ENCODE measurements at places on chromosomes 1 and 21.

DNA sequence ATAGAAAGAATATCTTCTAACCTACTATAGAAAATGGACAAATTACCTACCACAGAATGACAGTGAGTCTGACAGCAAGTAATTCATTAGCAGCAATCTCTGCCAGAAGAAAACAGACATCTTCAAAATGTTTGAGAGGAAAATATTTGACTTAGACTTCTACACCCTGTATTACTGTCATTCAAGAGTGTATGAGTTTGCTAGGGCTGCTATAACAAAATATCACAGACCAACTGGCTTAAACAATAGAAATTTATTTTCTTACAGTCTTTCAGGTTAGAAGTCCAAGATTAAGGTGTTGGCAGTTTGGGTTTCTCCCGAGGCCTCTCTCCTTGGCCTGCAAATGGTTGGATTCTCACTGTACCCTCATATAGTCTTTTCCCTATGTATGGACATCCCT lies 52.9 kb upstream of the FGGY start:
- DNase-seq = no peak

DNA sequence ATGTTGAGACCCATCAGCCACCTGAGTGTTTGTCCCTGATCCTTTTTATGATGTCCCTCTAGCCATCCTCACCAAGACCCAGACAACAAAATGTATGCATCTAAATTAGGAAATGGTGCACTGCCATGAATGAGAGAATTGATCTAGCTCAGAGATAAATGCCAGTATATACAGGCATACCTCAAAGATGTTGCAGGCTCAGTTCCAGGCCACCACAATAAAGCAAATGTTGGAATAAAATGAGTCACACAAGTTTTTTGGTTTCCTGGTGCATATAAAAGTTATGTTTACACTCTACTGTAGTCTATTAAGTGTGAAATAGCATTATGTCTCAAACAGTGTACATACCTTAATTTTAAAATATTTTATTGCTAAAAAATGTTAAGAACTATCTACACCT lies 63.9 kb downstream of the CHIA start:
- no peak for DNase-seq

DNA sequence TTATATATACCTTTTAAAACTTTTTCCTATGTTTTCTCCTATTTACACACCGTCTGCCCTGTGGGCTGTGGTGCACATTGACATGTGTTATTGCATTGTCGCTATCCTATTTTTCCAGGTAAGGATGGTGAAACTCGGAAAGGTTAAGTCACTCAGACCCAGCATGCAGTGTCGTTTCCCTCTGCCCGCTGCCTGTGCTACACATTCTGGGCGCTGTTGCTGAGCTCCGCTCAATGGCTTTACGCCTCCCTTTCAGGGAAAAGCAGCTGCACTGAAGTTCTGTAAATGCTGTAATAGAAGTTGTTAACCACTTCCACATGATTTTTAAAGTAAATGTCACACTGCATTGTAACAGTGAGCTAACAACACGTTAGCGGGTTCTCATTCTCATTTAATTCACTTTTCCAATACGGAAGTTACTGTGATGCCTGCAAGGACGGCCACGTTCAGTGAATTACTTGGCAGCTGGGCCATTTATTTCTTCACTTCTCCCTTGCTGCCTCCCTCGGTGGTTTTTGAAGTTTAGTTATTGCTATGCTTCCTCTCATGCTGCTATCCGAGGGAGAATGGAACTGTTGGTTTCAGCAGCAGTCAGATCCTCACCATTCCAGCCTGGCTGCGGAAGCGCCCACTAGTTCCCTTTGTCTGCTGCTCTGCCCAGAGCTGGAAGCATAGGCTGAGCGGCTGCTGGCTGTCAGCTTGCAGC lies 288.7 kb downstream of the SPATA17 start:
- DNase-seq = no peak

- DNase-seq = no peak
These were observed 19.9 kb downstream of the AGPAT3 start for GRCh38 chr21:43884861-43885417.

GRCh38 chr1:215407575-215407974 lies 159.5 kb upstream of the KCTD3 start:
- DNase-seq = no peak

DNA sequence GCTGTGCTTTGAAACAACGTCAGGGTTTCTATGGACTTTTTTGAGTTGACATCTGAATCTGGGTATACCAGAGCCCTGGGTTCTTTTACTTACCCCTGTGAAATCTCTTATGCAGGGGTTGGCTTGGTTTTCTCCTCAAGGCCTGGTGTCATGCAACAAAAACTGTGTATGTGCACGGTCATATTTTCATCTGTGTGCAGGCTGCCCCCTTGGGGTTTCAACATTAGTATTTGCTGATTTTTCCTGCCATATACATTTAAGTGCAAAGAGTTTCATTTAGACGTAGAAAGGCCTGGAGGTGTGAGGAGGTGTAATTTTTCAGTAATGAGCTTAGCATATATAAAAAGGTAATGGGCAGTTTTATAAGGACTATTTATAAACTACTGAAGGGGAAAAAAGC lies 22.0 kb upstream of the ZBTB18 start:
- no peak for DNase-seq

GRCh38 chr1:153880962-153881361 lies 41.8 kb downstream of the GATAD2B start:
- DNase-seq = no peak

- DNase-seq = no peak
These were observed 150.1 kb upstream of the RUNX1 start for GRCh38 chr21:35198982-35199732.

GRCh38 chr1:19605967-19606366 lies 38.1 kb upstream of the NBL1 start:
- DNase-seq = no peak

- peak; percentile 5 for DNase-seq
These were observed 75.5 kb downstream of the ADAMTS1 start for GRCh38 chr21:26769613-26770188.

GRCh38 chr21:34589511-34590282 lies 25.2 kb downstream of the RCAN1 start:
- DNase-seq = no peak

DNA sequence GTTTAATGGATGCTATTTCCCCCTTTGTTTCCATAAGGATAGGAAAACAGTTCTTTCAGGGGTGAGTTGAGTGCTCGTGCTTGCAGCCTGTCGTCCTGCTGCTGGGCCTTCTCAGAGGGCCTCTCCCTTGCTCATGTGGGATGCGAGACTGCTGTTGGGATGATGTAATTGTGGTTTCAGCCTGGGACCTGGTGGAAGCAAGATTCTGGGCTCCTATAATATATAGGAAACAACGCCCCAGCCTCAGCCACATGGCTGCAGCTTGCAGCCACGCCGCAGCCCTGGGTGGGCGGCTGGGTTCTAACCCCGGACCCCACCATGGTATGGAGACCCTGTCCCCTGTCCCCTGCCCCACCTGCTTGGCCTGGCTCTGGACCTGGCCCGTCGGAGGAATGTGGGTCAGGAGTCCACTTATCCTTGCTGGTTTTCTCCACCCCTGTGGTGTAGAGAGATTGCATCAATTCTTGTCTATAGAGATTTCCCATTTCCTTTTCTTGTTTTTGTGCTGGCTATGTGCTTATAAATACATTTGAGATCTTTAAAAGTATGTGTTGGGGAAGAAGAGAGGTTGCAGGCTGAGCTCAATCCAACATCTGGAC lies 357.8 kb downstream of the SIPA1L2 start:
- DNase-seq = no peak

- DNase-seq = no peak
These were observed 142.7 kb upstream of the UBE2U start for GRCh38 chr1:64060611-64061302.

DNA sequence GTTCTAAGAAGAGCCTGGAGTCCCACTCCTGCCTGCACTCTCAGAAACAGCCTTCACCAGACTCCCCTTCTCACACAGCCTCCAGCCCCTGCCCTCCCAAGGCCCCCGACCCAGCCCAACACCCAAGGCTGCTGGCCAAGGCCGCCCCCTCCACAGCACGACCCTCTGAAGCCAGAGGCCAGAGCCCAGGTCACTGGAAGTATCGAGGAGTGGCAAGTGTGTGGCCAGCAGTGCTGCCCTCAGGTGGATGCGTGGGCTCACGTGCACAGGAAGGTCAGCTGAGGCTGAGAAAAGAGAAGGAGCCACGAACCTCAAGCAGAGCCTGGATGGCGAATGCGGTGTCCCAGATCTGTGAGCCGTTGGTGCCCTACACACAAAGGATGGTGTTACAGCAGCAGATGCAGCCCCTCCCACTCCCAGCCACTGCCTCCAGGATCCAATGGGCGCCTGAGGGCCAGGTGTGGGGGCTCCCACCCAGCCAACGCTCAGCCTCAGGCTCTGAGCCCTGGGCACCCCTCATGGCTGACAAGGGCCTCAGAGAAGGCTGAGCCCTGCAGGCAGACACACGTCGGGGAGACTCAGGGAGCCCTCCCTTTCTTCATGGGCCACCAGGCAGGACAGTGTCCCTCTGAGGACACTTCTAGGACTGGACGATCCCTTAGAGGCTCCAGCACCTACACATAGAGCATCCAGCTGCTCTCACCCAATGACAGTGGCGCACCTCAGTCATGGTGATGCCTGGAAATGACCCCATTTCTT lies 18.0 kb downstream of the LSS start:
- DNase-seq = no peak

- no peak for DNase-seq
These were observed 89.5 kb upstream of the PGBD5 start for GRCh38 chr1:230515451-230516145.

GRCh38 chr1:221045151-221045550 lies 165.9 kb downstream of the HLX start:
- DNase-seq = no peak

DNA sequence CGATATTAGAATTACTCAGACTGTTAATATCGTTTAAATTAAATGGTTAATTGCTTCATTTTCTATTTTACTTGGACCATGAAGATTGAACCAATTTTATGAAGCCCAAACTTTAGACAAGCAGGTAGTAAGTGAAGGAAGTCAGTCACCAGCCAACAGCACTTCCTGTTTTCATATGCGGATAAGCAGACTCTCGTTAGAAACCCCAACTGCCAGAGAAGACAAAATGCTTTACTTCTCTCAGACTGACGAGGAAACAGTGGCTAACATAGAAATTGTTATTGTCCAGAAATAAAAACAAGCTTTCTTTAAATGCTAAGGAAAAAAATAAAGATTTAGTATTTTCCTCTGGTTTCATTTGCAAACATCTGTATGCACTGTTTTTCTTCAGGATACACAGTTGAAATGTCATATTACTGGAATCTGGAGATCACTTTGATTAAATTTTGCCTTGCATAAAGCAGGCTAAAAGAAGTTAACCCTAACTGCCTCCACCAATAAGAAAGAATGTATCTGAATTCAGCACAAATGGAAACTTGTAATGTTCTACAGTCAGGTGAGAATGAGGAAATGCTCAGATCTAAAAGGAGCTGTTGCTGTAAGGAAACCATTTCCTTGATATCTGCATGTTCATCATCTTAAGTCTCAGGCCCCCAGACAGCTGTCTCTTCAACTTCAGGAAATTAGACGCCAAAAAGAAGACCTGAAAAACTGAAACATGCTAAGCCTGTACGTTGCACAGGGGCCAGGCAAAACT lies 129.8 kb upstream of the SAMSN1 start:
- no peak for DNase-seq

- DNase-seq = no peak
These were observed 15.8 kb downstream of the SNX7 start for GRCh38 chr1:98677288-98677687.

DNA sequence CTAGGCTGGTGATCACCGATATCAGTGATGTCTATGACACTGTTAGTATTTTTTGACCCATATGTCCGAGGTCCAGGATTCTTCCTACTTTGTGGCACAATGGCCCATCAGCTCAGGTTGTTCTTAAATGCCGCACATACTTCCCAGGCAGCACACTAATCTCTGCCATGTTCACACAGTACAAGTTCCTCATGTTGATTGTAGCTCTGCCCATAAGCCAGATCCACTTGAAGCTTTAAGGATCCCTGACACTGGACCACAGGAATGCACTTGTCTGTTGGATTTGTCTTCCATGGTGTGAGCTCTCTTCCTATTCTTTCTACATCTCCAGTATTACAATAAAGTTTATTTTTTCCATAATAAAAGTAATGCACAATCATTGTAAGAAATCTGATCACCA lies 69.5 kb downstream of the DDX20 start:
- DNase-seq = no peak

Measured in RKO (cell line).